ENCODE measurements at places on chromosomes 12 and 14.

GRCh38 chr14:31389946-31390345 lies 30.4 kb downstream of the HEATR5A start:
- no peak for DNase-seq

DNA sequence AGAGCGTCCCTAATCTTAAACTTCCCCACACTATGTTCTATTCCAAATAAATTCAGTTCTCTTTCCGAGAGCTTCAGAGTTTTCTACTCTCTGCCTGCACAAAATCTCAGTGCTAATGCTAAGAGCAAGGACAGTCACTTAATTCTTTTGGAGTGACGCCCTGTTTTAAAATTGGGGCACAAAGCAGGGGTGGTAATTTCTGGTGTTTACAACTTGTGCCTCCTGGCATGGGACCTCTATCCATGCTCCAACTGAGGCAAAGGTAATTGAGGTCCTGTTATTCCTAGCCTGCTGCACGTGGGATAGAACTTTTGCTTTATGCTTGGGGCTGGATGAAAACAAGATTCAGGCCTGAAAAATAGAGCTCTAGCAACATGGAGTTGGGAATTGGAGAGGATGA lies 22.9 kb downstream of the C12orf50 start:
- DNase-seq: no peak

GRCh38 chr14:52692248-52692962 lies 3.0 kb downstream of the ERO1A start:
- DNase-seq: no peak

DNA sequence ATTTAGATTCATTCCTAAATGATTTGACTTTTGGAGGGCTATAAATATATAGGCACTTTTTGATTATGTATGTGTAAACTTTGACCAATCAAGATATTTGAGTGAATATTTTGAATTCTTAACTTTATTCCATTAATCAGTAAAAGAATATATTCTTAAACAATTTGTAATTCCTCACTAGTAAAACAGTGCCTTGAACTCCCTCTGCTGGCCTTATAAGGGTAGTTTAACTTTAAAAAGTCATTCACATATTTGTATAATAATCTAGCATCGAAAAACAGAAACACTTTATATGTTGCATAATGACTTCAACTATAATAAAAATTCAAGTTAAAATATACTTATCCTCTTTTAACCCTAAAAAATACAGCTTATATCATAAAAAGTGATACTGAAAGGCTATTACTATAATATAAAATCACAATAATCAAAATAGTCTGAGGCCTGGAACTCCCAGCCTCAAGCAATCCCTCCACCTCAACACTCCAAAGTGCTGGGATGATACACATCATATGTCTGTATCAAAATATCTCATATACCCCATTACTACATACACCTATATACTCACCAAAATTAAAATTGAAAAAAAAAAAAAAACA lies 31.2 kb downstream of the CCDC59 start:
- no peak for DNase-seq

- no peak for DNase-seq
Measured at GRCh38 chr12:121538699-121539061, 42.1 kb downstream of the KDM2B start.

All from stimulated activated CD4-positive, alpha-beta T cell treated with anti-CD3 and anti-CD28 coated beads, Interleukin-1b, Interleukin-23, amount 100 ng/mL, for 24 hours (primary cell).